ENCODE measurements at places on chromosomes 16 and 17.

- no peak for DNase-seq
Measured at GRCh38 chr17:9959377-9959981, 54.4 kb upstream of the RCVRN start.

GRCh38 chr17:39225959-39226683 lies 376 bp upstream of the STAC2 start:
- DNase-seq, result no peak

- DNase-seq, result no peak
Measured at GRCh38 chr16:22217890-22218730, 12.0 kb downstream of the EEF2K start.

DNA sequence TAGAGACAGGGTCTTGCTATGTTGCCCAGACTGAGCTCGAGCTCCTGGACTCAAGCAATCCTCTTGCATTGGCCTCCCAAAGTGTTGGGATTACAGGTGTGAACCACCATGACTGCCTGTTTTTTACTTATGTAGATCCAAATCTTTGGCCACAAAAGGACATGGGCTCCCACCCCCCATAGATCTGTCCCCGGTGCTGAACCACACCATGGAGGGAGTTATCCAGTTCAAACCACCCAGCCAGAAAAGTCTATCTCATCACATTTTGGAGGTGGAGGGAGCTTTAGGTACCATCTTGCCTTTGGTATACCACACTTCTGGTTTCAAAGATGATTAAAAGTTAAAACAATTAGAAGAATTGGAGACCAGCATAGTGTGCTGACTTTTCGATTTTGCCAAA lies 26.2 kb downstream of the SHISA9 start:
- no peak for DNase-seq

GRCh38 chr16:66984892-66985311 lies 3.5 kb upstream of the CES4A start:
- no peak for DNase-seq

GRCh38 chr17:81207610-81208581 lies 14.9 kb downstream of the CEP131 start:
- DNase-seq, result no peak

DNA sequence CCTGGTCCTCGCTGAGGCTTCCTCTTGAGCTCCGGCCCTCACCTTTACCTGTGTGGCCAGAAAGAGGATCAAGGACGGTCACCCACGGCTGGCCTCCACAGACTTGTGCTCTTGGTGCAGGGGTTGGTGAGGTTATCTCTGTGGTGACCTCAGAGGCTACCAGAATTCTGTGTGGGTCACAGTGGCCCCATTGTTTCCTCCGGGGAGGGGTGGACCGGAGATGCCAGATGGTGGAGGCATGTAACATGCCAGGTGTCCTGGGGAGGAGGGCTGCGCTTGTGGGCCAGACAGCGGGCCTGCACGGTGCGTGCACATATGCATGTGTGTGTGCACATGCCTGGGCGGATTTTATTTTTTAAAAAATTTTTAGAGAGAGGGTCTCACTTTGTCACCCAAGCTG lies 6.3 kb downstream of the SGCA start:
- no peak for DNase-seq

DNA sequence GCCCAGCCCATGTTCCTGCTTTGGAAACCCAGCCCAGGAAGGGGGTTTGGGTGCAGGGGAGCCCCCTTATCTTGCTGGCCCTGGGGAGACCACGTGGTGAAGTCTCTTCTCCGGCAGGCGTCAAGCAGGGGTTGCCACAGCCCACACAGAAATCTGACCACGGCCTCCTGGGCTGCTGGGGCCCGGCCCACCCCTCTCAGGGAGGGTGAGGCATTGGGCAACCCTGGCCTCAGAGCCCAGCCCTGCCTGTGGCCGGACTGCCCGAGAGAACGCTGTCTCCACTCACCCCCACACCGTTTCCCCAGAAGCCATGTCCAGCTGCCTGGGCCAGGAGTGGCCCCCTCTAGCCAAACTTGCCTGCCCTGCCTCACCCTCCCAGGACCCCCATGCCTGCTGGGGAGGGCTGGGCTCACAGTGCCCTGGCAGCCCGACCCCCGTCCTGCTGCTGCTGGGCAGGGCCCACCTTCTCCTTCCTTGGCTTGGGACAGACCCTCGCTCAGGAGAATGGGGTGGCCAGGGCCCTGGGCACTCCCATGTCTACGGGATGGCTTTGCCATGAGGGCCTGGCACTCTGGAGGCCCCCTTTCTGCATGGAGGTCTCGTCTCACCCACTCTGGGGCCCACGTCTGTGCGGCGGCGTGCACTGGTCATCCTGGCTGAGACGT lies 6.7 kb downstream of the RPUSD1 start:
- no peak for DNase-seq

- DNase-seq, result no peak
Measured at GRCh38 chr17:50265690-50266315, 8.5 kb upstream of the TMEM92 start.

DNA sequence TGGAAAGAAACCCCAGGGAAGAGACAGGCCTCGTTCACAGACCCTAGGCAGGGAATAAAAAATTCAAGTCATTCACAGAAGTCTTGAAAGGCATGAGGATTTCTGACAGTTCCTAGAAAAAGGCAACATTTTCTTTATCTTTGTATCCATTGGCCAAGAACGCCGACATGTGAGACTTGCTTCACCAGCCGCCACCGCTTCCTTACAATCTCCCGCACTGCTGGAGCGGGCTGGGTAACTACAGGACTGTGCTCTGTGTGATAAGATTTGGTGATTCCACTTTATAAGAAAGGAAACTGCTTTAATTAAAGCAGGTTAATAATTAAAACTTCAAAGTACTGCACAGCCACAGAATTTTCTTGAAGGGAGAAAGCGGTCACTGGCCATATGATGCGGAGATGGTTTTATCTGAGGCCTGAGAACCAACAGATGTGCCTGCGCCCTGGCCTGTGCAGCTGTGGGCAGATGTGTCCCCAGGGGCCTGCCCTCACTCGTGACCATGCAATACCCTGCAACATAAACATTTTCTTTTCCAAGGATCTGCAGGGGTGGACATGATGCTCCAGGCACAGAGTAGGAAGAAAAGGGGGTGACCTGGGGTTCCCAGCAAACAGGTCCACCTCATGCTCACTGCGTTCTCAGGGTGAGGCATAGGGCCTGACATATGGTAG lies 13.0 kb upstream of the LGALS3BP start:
- no peak for DNase-seq

Measured in NCI-H187 (cell line).